CD4-positive, alpha-beta T cell treated with Interleukin-6 for 4 hours (primary cell): ENCODE measurements at places on chromosomes 6 and 20.

GRCh38 chr20:10671221-10671918 is 2.4 kb downstream of the JAG1 start:
- peak; percentile 10 for DNase-seq

- no peak for DNase-seq
These were observed 29.9 kb downstream of the ID4 start for GRCh38 chr6:19866985-19867627.

DNA sequence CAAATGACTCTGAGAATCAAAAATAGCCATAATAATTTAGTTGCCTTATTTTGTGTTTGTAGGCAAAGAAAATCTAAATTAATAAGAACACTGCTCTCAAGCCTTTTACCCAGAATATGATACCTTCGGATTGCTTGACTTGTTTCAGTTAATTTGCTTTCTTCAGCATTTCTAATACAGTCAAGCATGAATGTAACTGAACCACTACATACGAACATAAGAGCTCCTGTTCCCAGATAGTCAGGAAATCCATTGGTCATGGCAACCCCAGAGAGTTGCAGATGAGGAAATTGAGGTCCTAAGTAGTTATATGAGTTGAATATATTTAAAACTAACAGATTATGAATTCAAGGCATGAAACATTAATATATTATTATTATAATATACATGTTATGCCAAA is 2.9 kb downstream of the FRK start:
- DNase-seq, result no peak

DNA sequence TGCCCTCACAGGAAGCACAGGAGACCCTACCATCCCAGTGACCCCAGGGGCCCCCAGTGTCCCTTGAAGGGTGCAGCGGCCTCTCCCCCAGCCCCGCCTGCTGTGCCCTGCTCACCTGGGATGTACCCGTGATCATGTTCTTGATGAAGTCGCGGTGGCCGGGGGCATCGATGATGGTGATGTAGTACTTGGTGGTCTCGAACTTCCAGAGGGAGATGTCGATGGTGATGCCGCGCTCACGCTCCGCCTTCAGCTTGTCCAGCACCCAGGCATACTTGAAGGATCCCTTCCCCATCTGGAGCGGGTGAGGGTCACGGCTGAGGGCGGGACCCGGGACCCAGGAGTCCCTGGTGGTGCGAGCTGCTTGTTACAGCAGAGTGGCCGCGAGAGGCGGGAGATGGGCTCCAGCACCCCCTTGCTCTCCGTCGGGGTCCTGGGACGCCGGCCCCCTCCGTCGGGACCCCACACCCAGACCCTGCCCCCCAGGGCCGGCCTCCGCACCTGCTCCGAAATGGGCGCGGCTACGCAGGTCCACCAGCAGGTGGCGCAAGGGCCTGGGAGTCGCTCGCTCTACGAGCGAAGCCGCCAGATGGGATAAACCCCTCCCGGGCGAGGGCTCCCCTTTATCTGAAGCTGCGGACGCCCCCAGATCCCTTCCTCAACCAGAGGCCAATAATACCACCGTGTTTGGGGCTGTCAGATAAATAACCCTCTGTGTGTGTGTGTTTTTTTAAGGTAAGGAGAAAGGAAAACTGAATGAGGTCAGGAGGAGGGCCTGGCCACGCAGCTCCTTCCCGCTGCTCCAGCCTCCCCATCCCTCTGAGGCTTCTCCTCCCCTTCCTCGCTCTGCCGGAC is 2.9 kb downstream of the EEF1A2 start:
- peak; percentile 84 for DNase-seq

DNA sequence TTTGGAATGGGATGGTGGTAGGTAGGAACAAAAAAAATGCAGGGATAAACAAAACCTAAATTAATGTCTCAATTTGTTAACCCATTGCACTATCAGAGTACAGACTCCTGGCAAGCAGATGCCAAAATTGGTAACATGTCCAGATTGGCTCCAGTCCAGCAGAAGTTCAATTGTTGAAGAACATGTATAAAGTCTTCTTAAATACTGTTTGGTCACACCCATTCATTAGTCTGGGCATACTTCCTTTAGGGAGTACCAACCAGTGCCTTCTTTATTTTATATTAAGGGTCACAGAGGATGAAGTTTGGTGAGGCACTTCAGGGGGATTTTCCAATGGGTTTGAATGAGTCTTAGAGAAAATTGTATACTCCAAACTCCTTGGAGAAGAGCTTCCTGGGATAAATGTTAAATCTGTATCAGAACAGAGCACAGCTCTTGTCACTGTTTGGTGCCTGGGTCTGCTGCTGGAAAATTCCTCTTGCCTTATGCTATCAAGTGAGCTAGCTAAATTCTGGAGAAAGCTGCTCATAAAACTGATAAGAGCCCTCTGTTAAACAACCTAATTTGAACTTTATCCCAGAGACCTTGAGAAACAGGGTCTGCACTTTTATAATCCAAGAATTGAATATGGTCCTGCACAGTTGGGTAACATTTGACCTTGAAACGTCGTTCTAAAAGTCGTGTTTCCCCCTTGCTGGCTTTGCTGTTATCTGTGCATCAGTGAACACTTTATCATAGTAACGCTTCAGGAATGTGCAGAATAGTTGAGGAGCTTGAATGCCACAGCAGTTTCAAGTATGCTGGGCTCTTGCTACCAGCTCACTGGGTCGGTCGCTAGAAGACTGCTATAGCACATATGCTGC is 334.1 kb upstream of the CITED2 start:
- DNase-seq, result no peak

GRCh38 chr6:41164551-41165120 is 1.7 kb upstream of the TREM2 start:
- DNase-seq, result no peak

- no peak for DNase-seq
These were observed 98.7 kb downstream of the PHACTR3 start for GRCh38 chr20:59703046-59703445.

GRCh38 chr6:128723667-128724066 is 159.3 kb upstream of the LAMA2 start:
- no peak for DNase-seq

GRCh38 chr20:60516442-60516841 is 558.2 kb downstream of the CDH26 start:
- DNase-seq, result no peak

- no peak for DNase-seq
These were observed 430.5 kb upstream of the EPHA7 start for GRCh38 chr6:93849857-93850256.

GRCh38 chr20:9348316-9348715 is 166.1 kb upstream of the LAMP5 start:
- DNase-seq, result no peak

GRCh38 chr6:111993342-111993741 is 60.6 kb upstream of the CCN6 start:
- no peak for DNase-seq

DNA sequence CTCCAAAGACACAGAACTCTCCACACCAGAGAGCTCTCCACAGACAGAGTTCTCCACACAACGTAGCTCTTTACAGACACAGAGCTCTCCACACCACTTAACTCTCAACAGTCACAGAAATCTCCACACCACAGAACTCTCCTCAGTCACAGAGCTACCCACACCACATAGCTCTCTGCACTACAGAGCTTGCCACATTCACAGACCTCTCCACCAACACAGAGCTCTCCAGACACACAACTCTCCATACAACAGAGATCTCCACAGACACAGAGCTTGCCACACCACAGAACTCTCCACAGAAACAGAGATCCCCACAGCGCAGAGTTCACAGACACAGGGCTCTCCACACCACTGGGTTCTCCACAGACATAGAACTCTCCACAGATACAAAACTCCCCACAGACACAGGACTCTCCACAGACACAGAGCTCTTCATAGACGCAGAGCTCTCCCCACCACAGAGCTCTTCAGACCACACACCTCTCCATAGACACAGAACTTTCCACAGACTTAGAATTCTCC is 52.5 kb downstream of the ERMARD start:
- DNase-seq, result no peak

GRCh38 chr20:44029848-44030230 is 115.2 kb downstream of the TOX2 start:
- DNase-seq, result no peak

GRCh38 chr20:56925831-56926170 is 296.7 kb downstream of the TFAP2C start:
- DNase-seq, result no peak

- no peak for DNase-seq
These were observed 34.8 kb upstream of the UST start for GRCh38 chr6:148711833-148712654.

- no peak for DNase-seq
These were observed 9.5 kb downstream of the PHACTR3 start for GRCh38 chr20:59613861-59614260.
